ENCODE measurements at places on chromosomes 12 and 14.

GRCh38 chr12:51055060-51055459 is 6.9 kb downstream of the LETMD1 start:
- DNase-seq = no peak

GRCh38 chr14:69858801-69859200 is 20.4 kb upstream of the SMOC1 start:
- no peak for DNase-seq

GRCh38 chr14:60807971-60808370 is 73.4 kb downstream of the MNAT1 start:
- no peak for DNase-seq

- no peak for DNase-seq
These were observed 19.7 kb upstream of the CD9 start for GRCh38 chr12:6180268-6181051.

- no peak for DNase-seq
These were observed 16.7 kb downstream of the COL2A1 start for GRCh38 chr12:47987411-47988072.
